Stimulated activated CD4-positive, alpha-beta T cell treated with anti-CD3 and anti-CD28 coated beads, Interleukin-4, amount 100 ng/mL, for 24 hours (primary cell): ENCODE measurements at places on chromosomes 5 and 9.

GRCh38 chr5:131264451-131265099 is 722 bp downstream of the CDC42SE2 start:
- DNase-seq, result peak; percentile 54

GRCh38 chr5:54673523-54674225 is 156.1 kb downstream of the SNX18 start:
- peak; percentile 16 for DNase-seq

DNA sequence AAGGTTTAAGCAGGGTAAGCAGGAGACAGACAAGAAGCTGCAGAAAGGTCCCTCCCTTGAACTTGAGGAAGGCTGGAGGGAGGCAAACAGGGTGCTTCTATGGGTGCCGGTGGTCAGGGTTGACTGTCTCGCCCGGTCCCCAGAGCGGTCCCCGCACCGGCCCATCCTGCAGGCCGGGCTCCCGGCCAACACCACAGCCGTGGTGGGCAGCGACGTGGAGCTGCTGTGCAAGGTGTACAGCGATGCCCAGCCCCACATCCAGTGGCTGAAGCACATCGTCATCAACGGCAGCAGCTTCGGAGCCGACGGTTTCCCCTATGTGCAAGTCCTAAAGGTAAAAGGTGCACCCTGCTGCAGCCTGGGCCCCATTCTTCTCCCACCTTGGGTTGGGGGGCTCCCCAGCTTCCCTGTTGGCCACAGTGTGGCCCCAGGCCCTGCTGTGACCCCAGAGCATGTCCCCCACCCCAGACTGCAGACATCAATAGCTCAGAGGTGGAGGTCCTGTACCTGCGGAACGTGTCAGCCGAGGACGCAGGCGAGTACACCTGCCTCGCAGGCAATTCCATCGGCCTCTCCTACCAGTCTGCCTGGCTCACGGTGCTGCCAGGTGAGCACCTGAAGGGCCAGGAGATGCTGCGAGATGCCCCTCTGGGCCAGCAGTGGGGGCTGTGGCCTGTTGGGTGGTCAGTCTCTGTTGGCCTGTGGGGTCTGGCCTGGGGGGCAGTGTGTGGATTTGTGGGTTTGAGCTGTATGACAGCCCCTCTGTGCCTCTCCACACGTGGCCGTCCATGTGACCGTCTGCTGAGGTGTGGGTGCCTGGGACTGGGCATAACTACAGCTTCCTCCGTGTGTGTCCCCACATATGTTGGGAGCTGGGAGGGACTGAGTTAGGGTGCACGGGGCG is 5.7 kb downstream of the FGFR4 start:
- DNase-seq, result no peak

DNA sequence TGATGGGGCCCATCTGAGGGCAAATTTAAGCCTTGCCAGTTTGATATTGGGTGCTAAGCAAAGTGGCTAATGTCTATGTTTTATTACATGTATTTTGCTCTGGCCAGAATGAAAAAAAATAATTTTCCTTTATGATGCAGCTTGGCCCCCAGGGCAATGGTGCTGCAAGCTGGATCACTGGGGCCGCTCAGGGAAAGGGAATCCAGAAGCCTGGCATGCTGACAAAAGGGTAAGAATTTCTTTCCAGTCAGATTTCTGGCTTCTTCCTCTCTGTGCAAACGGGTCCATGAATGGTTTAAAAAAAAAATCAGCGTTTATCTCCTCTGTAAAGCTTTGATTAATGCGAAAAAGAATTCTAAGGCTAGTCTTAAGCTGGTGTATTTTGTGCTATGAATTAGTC is 138.4 kb downstream of the MAPKAP1 start:
- DNase-seq, result no peak

DNA sequence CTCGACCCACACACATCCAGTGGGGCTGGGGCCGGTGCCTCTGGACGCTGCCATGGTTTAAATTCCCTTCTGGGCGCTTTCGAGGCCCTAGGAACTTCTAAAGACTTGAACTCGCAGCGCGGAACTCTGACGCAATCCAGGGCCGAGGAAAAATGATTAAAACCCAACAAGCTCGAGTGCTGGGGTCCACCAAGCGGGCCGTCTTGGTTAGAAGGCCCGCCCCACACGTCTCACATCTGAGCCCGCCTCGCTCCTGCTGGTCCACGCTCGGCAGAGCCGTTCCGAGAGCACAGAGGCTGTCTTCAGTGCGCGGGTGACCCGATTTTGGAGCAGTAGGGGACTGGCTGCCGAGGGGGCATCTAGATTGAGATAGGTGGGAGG is 1.5 kb downstream of the CRHBP start:
- no peak for DNase-seq

DNA sequence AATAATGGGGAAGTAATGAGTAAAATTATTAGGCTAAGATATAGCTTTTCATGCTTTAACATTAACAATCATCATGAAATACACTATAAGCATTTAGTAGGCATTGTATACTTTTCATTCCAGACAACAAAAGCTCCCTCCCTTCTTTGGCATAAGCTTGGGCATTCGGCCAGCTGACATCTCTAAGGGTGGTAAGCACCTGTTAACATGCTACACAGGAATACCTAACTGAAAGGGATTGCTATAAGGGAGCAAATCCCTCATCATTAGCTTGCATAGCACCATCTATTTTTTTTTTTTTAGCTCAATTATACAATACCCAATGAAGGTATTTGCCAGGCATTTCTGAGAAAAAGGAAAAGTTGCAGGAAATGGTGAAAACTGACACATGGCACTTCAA is 16.6 kb downstream of the STRBP start:
- no peak for DNase-seq

- no peak for DNase-seq
Observed at GRCh38 chr9:134384811-134385479, 58.7 kb downstream of the RXRA start.

DNA sequence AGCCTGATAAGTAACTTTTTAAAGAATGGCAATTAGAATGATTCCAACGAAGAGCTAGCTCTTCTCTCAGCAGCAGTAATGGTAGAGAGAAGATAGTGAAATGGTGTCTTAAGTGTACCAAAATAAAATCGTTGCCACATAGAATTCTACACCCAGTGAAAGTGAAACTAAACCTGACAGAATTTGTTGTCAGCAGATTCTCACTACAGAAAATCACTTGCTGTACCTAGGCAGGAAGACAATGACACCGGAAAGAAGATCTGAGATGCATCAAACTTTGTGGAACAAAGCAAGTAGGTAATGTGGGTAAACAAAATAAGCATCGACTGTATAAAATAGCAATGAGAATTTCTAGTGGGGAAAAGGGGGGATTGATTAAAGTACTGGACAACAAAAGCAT is 20.7 kb upstream of the EBF1 start:
- DNase-seq, result no peak

DNA sequence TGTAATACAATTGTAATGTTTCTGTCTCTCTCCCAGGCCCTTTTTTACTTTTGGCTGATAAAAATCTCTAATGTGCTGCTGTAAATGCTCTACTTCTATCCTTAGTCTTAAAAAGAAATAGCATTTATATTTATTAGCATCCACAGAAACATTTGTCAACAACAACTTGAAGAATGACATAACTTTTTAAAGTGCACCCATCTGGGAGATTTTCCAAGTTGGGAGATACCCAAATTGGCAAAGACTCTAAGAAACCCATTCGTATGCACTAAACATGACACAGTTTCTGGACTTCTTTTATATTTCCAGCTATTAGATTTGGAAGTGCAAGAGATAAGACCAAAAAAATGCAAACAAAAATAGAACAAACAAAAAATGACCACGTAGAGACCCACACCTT is 2287.4 kb upstream of the WWC1 start:
- no peak for DNase-seq

GRCh38 chr5:140637371-140638100 is 1.7 kb upstream of the TMCO6 start:
- no peak for DNase-seq

GRCh38 chr5:72494623-72495124 is 12.5 kb downstream of the ZNF366 start:
- DNase-seq, result no peak

DNA sequence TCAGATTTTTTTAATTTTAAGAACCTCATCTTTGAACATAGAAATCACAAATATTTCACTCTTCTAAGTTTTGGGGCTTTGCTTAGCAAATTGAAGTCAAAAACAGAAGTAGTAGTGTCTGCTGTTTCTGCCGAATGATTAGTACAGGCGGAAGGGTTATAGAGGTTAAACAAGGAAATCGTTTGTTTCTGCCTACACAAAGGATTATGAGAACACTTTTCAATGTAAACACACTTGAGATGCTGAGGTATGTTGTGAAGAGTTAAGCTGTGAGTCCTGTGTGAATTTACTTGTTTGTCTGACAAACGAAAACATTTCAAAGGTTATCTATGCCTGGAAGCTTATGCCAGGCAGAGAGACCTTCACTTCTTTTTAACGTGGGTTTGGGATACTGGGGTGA is 224.8 kb downstream of the CETN3 start:
- DNase-seq, result no peak

DNA sequence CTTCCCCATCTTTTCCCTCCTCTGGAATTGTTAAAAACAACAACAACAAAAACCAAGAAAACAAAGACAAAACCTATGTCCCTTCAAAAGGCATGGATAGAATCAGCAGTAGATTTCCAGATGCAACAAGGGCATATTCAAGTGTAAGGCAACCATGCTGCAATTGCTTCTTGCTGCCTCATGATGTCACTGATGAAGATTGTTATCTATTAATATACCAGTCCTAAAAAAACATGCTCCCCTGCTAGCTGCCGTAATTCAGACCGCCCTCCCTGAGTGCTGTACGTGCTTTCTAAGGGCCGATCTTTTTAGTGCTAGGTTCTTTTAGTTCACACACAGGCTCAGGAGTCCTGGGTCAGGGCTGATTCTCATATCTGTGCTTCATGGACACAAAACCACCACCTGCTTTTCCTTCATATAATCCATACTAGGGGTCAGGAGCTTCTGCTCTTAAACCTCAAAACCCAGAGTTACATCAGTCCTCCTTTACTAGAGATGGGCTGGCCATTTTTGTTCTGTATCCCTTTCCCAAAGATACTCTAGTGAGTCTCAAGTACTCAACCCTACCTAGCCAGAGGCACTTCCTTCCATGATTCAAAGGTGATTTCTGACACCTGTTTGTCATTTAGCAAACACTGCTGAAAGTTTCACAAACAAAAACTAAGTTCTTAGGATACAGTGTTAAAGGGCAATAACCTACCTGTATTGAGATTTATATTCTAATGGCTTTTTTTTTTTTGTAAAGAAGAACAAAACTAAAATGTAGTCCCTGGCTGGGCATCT is 82.1 kb downstream of the GIN1 start:
- no peak for DNase-seq

GRCh38 chr5:143188692-143189091 is 214.8 kb downstream of the NR3C1 start:
- DNase-seq, result no peak

DNA sequence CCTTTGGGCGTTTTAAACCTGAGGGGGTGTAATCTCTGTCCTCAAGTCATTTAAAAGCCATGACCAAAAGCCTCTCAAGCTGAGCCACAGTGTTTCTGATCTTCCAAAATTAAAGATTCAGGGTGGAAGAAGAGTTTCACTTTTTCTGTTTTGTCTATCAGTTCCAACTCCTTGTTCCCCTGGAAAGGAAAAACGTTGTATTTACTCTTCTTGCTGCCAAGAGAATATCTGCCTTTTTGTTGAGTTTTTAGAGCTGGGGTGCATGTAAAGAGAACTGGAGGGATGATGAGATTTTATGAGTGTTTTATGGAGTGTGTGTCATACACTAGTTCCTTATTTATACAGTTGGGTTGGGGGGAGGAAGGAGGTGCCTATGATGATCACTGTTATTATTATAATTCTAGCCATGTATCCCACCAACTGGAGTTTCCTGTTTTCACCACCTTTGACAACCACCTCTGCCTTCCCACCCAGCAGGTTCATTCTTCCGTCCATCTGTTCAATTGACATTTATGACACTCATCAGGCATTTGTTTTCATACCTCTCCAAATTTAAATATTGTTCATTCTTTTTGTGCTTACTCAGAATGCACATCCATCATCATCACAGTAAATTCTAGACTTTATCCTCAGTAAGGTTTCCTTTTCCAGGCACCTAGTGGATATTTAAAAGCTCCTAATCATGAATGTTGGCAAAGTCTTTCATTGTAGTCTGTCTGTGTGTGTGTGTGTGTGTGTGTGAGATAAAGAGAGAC is 97.9 kb upstream of the MPDZ start:
- DNase-seq, result no peak

DNA sequence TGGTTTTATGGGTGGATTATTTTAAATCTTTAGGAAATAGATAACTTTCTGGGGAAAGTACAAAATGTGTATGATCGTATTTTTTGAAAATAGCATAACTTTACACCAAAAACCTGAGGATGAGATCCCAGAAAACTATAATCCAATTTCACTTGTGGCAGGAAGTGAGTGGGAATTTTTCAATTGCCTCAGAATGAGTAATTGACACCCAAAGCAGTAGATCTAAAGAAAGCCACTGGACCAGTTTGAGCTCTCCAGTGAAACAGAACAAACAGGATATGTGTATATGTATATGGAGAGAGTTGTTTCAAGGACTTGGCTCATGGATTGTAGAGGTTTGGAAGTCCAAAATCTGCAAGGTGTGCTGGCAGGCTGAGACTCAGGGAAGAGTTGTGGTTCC is 109.2 kb upstream of the SHB start:
- no peak for DNase-seq

DNA sequence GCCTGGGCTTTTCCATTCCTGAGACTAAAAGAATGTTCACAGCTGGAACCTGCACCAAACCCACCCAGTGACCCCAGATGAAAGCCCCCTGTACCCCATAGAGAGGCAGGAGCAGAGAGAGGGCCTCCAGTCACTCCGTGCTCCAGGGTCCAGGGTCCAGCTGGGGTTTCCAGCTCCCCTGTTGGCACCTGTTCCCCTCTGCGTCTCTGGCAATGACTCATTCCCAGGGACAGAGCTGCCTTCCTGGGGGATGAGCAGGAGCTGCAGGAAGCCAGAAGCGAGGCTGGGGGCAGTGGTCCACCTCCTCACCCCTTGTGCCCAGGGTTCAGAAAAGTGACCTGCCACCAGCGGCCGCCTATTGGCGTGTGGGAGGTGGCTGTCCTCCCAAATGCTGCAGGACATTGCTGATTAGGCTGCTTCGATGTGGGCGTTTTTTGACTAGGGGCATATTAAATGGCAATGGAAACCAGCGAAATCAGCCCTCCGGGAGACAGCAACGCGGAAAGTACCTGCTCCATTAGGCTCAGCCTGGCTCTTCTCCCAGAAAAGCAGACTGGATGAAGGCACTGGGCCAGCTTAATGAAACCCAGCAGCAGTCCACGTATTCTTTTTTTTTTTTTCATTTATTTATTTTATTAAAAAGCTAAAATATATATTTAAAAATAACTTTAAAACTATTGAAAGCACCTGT is 97.4 kb downstream of the DAP start:
- no peak for DNase-seq

GRCh38 chr9:1354086-1354485 is 303.9 kb downstream of the DMRT2 start:
- no peak for DNase-seq
